HT1080 (cell line): ENCODE measurements at places on chromosomes 12 and 14.

- DNase-seq, result peak; percentile 8
Measured at GRCh38 chr14:70350078-70350477, 9.4 kb downstream of the COX16 start.

- no peak for DNase-seq
Measured at GRCh38 chr12:49964849-49965624, 3.4 kb downstream of the AQP5 start.

- DNase-seq, result no peak
Measured at GRCh38 chr14:102897299-102898027, 25.0 kb upstream of the AMN start.

DNA sequence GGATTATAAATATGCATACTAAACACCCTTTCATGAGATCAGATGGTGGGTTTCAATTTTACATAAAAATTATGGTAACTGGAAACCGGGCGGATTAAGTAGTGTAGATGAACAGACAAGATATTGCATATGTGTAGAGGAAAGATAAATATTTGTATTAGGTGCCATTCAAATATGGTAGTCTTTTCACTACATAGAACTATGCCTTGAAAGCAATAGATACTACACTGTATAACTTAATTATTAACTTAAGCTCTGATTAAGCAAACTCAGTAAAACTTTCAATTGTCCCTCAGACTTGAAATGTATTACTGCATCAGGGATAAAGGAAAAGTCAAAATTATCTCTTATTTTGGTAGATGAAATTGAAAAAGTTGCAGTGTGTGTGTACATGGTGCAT, 1.9 kb downstream of the PTPN21 start:
- no peak for DNase-seq

- DNase-seq, result no peak
Measured at GRCh38 chr14:36660736-36661505, 739 bp upstream of the PAX9 start.

DNA sequence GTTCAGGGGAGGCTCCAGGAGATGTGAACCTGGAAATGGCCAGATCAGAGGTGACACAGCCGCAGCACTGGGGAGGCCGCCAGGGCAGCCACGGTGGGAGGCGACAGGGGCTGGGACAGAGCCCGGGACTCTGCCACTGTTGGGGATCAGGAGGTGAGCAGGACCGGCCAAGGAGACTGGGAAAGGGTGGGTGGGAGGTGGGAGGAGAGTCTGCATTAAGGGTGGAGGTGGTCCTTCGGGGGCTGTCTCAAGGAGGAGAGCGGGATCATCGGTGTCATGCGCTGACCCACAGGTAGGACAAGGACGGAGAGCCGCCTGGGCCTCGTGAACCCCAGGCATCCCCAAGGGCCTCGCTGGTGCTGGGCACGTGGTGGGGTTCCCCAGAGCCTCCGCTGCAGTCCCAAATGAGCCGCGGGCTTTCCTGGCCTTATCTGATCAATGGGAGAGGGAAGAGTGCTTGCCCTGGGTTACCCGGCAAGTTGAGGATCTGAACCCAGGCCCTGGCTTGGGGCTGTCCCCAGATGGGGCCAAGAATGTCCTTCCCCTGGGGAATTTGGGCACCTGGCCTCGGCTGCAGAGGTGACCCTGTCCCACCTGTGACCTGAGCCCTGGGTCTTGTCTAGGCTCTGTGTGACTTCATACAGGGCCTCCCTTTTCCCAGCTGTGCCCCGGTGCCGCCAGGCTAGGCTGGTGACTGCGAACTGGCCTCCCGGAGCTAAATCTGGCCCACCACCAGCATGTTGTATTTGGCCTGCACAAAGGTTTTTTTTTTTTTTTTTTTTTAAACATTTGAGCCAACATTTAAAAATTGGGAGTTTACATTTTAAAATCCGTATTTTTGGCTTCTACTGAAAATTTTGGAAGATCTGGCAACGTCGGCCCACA, 13.2 kb downstream of the BEGAIN start:
- no peak for DNase-seq

DNA sequence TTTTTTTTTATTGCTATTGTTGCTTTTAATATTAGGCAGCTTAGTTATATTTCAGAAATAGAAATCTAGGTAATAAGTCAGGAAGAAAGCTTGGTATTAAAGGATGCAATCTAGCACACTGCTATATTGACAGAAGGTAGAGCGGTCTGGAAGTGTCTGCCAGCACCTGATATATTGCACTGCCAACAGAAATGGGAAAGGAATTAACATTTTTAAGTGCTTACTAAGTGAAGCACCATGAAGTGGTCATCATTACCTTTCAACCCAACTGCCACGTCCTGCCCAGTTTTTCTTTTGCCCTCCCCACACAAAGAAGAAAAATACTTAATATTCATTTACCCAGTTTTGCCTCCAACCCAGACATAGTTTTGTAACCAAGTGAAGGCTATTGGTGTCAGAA, 163.5 kb downstream of the KITLG start:
- DNase-seq, result no peak

DNA sequence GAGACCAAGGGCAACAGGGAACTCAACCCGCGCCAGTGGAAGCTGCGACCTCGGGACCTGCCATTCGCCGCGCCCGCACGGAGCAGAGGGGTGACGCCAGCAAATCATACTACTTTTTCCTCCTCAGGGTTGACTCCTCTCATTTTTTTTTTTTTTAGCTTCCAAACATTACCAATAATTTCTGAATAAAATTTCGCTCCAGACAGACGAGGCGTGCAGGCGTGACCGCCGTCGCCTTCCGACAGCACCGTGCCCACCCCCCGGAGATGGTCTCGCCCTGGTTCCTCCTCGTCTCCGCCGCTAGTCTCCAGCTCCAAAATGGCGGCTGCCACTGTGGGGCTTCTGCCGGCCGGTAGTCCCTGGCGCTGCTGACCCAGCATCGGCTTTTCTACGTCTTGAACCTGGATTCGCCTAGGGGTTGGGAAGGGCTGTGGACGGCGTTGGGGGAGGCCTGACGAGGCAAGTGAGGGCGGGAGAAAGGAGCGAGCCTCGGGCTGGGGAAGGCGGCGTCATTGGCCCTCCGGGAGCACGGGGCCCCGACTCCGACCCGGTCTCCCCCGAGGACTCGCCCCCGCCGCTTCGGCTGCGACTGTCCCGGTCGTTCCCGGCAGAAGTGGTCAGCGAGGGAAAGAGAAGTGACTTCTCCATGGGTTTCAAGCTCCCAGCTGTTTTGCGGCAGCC, at the start of the genes CPSF2 and NDUFB1:
CPSF2 (plus strand) TSS at position 300 of the 681 bp plus-strand sequence. CDS start 9,016 bp downstream, outside the sequence.
NDUFB1 (minus strand) TSS at position 37 of the 681 bp plus-strand sequence. CDS start 4,069 bp downstream, outside the sequence.
- peak; percentile 75 for DNase-seq

- DNase-seq, result no peak
Measured at GRCh38 chr12:24256684-24257083, 307.2 kb upstream of the SOX5 start.

DNA sequence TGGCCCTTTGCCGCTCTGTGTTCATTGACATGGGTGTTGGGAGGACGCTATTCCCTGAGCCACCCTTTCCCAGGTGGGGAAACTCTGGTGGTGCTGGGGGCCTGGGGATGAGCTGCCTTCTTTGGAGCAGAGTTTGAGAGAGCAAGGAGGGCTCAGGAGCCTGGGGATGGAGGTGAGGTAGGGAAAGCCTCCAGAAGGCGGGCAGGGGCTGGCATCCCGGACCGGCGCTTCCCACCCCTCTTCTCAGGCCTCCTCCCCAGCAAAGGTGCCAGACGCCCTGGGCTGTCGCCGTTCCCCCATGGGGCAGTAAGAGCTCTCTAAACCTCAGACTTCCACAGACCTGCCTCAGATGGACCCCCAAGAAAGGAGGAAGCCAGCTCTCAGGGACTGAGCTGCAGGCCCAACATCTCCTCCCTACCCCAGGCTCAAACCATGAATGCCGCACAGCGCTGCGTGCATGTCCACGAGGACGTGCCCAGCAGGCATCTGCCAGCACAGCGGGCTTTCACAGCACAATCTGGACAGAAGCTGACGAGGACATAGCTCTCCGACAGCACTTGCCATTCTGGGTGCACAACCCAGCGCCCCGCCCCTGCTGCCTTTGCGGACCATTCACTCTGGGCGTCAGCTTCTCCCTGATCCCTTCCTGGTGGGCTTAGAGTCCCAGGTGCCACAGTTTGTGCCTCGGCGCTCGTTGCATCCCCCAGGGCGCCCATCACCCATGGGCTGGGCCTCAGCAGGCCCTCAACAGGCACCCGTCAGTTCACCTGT, 14.9 kb upstream of the TTC7B start:
- DNase-seq, result no peak

DNA sequence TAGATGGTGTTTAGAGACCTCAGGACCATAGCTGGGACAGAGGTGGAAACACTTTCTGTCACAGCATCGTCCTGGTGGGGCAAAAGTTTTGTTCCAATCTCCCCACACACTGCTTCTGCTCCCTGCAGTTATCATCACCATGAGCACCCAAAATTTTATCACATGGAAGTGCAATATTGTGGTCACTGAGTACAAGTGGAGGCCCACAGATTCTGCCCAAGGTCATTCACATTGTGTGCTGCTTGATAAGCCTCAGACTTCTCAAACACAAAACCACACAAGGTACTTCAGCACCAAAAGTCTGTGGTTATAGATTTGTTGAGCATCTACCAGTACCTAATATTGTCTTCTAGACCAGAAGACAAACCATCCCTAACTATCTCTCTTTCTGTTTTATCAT, 554 bp upstream of the KRT77 start:
- no peak for DNase-seq

- DNase-seq, result no peak
Measured at GRCh38 chr12:124248941-124249825, 45.7 kb upstream of the RFLNA start.

GRCh38 chr12:45458238-45458637, 242.3 kb downstream of the ANO6 start:
- DNase-seq, result no peak

DNA sequence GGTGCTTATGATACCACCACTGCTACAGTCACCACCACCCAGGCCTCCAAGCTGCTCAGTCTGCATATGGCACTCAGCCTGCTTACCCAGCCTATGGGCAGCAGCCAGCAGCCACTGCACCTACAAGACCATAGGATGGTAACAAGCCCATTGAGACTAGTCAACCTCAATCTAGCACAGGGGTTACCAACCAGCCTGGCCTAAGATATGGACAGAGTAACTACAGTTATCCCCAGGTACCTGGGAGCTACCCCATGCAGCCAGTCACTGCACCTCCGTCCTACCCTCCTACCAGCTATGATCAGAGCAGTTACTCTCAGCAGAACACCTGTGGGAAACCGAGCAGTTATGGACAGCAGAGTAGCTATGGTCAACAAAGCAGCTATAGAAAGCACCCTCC, 55.1 kb downstream of the BRMS1L start:
- no peak for DNase-seq

- no peak for DNase-seq
Measured at GRCh38 chr14:23351681-23352505, 794 bp downstream of the SLC22A17 start.

- no peak for DNase-seq
Measured at GRCh38 chr14:34536951-34537676, 2.4 kb downstream of the EAPP start.

DNA sequence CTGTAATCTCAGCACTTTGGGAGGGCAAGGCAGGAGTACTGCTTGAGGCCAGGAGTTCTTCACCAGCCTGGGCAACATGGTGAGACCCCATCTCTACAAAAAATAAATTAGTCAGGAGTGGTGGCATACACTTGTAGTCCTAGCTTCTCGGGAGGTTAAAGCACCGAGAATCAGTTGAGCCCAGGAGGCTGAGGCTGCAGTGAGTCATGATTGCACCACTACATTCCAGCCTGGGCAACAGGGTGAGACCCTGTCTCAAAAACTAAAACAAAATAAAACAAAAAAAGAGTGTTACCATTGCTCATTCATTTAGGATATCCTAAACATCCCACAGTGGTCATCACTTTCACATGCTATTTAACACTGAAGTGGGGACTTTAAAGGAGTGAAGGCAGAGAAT, 7.8 kb downstream of the NEK9 start:
- DNase-seq, result peak; percentile 37

DNA sequence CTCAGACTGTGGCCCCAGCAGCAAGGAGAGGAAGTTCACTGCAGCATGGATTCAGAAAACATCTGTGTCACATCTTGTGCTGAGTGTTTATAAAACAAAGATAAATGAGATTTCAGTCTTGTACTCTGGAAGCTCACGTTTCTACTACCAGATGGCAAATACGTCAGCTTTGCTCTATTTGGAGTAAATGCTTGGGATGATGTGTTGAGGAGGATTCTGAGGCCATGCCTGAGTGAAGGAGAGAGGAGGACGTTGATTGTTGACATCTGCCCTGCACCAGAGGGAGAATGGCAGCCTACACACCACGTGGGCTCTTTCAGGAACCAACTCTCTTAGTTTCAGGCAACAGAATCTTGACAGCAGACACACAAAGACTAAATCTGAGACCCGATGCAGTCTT, 188.9 kb downstream of the TMEM132C start:
- no peak for DNase-seq

GRCh38 chr14:66496911-66497310, 10.7 kb downstream of the CCDC196 start:
- no peak for DNase-seq

GRCh38 chr14:87601036-87601435, 391.9 kb downstream of the GALC start:
- DNase-seq, result no peak

GRCh38 chr12:56687223-56688128, 608 bp downstream of the PTGES3 start:
- DNase-seq, result peak; percentile 28

DNA sequence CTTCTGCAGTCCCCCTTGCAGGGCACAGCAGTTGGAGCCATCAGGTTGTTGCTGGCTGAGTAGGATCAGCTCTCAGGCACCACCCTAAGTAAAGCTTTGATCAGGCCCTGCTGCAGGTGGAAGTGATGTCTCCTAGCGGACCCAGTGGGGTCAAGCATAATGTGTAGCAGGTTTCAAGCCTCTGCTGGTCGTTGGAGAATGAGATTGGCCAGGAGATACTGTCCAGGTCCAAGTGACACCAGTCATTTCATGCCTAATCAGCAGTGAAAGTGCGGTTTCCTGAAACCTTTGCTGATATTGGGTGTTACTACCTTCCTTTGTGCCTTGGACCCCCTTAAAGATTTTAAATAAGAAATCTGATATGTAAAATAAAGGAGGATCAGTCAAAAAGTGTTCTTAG, 72.6 kb downstream of the SUSD6 start:
- DNase-seq, result no peak

DNA sequence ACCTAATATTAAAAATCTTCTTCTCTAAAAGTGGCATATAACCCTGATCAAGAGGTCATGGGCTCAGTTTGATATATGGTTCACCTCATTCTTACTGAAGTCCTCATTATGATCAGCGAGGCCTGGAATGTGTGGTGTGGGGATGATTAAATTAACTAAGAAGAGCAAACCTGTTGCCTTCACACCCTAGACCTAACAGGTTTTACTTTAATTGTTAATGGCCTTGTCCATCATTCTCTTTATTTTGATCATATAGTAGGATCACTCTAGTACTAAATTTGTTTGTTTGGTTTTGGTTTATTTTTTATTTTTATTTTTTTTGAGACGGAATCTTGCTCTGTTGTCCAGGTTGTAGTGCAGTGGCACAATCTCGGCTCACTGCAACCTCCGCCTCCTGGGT, 43.5 kb downstream of the VEZT start:
- DNase-seq, result no peak

- no peak for DNase-seq
Measured at GRCh38 chr14:104448721-104449120, 130.8 kb upstream of the C14orf180 start.

- peak; percentile 85 for DNase-seq
Measured at GRCh38 chr14:31090883-31091764, 64.9 kb upstream of the STRN3 start.
